ENCODE measurements at places on chromosomes 5 and 9.

DNA sequence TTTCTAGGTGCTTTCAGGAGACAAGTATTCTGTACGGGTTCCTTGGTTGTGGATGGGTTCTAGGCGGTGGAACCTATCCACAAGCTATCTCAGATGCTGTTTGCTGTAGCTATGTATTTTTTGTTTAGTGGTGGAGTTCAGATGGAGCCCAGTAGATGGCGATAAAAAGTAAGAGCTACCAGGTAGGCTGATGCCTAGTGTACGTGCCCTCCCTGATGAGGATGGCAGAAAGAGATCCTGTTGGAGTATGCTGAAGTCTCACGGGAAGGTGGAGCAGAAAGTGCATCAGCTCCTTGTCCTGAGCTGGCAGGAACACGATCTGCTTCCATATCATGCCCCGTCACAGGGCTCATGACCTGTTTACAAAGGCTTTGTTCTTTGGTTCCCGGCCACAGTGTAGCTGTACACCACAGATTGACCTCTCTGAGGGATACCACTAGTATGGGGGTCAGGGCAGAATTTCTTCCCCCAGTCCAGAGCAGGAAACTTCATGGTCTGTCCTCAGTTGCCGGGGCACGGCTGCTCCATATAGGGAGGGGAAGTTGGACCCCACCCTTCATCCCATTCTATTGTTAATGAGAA, 12.6 kb upstream of the UGT3A2 start:
- DNase-seq = no peak

- no peak for DNase-seq
Observed at GRCh38 chr9:121860213-121860612, 208.8 kb downstream of the DAB2IP start.

DNA sequence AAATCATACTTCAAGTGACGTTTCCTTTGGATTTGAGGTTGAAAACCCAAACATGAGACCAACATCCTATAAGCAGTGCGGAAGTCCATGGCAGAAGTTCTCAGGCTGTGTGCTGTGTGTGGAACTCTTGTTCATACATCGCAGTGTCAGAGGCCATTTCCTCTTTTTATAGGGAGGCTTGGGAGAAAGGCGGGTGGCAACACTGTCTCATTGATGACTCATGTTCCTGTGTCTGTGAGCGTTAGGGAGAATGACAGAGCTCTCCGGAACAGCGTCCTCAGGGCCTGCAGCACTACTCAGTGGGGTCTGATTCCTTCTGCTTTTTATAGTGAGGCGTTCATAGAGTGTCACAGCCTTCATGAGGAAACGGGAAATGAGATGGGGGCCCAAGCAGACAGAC, 98.8 kb upstream of the BASP1 start:
- DNase-seq = peak; percentile 1

DNA sequence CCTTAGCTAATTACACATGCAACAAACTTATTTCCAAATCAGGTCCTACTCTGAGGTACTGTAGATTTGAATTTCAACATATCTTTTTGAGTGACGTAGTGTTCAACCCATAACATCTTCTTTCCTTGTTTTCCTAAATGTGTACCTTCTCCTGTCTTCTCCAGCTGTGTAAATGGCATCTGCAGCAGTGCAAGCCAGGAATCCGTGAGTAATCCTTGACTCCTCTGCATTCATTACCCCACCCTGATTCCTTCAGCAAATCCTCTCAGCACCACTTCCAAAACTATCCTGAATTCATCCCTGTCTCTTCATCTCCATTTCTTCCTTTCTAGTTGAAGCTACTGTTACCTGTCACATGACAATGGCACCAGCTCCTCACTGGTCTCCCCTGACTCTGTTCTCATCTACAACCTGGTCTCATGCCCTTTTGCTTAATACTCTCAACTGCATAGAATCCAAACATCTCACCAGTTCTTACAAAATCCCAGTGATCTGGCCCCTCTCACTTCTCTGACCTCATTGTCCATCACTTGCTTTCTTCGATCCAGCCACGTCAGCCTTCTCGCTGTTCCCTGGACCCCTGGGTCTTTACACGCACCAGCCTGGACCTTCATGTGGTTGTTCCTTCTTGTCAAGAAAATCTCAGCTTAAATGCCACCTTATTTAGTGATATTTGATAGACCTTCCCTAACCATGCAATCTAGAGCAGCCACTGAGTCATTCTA, 14.6 kb upstream of the TRAF1 start:
- DNase-seq = no peak

- no peak for DNase-seq
Observed at GRCh38 chr9:18480662-18481093, 6.7 kb downstream of the ADAMTSL1 start.

DNA sequence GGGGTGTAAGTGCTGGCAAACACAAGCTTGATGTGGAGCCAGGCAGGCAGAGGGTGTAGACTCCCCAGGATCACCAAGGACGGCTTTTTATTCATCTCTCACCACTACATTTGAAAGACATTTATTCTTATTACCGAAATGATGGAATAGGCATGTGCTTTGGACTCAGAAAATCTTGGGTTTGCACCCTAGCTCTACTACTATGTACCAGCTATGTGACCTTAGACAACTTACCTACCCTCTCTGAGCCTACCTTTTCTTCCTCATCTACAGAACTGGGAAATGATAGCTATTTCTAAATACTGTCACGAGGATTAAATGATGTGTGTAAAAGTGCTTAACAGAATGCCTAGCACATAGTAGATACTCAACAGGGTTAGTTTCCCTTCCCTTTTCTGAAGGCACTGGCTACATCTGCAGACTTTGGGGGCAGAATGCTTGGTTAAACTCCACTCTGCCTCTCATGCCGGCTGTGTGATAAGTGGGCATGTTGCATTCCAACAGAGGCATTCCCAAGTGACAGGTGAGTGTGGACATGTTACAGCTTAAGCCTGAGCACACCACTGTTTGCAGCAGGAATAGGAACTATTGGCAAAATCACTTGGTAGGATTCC, 94.8 kb downstream of the SLC1A3 start:
- no peak for DNase-seq

DNA sequence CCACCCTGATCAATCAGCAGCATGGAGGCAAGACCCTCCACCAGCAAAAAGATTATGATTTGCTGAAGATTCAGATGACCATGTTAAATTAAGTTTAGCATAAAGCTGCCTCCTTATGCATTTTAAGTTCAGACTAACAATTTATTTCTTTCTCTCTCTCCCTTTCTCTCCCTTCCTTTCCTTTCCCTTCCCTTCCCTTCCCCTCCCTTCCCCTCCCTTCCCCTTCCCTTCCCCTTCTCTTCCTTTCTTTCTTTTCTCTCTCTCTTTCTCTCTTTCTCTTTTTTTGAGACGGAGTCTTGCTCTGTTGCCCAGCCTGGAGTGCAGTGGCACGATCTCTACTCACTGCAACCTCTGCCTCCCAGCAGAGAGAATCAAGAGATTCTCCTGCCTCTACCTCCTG, 1.4 kb upstream of the MELK start:
- DNase-seq = no peak

GRCh38 chr5:143014017-143014651, 244.0 kb downstream of the ARHGAP26 start:
- DNase-seq = no peak

- no peak for DNase-seq
Observed at GRCh38 chr5:179812135-179812825, 5.6 kb upstream of the MGAT4B start.

GRCh38 chr9:130301483-130302286, 36.1 kb downstream of the HMCN2 start:
- DNase-seq = no peak

GRCh38 chr9:77161191-77161590, 16.1 kb upstream of the VPS13A start:
- no peak for DNase-seq

- no peak for DNase-seq
Observed at GRCh38 chr9:720239-720881, 121.1 kb upstream of the DMRT1 start.

GRCh38 chr9:76729980-76730737, 34.1 kb upstream of the PCA3 start:
- peak; percentile 53 for DNase-seq

GRCh38 chr5:179113945-179114641, 53.9 kb downstream of the ZNF354C start:
- DNase-seq = no peak

DNA sequence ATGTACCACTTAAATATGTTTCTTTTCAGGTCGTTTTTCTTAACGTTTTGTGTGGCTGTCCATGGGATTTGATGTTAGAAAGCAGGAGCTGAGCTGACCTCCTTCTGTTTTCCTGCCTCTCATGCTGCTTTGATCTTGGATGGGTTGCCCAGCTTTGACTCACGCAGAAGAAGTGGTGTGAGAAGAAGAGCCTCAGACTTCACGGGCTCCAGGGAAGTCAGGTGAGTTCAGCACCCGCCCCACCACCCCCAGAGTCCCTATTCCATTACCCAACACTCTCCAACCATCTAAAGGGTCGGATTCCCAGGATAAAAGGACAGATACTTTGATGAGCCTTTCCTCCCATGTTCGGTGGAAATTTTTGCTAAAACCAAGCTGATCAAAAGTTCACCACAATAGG, 373.4 kb downstream of the IRX2 start:
- DNase-seq = no peak

Data from NCI-H1436 treated with DMSO at 0.1 percent for 48 hours (cell line).